ENCODE measurements at places on chromosomes 3 and 15. TPM values are rescaled to one million over a fixed set of nuclear protein-coding genes. Genes with fewer than 3 reads are reported as not detected.
A peak's percentile ranks its signal among the peaks of the same experiment; 100 is the strongest.

- peak; percentile 35 for DNase-seq
These were observed 52.1 kb downstream of the TFG start for GRCh38 chr3:100761211-100761942.

- no peak for DNase-seq
These were observed 656.9 kb downstream of the NTRK3 start for GRCh38 chr15:87599616-87600015.

The FSD2 gene
- not detected for total RNA-seq

The MCF2L2 gene
- 1.0 TPM for total RNA-seq

The ZNF774 gene
- 0.84 TPM for total RNA-seq

GRCh38 chr3:104279617-104280016 is 1087.1 kb upstream of the ALCAM start:
- DNase-seq: no peak

- DNase-seq: no peak
These were observed 719.3 kb upstream of the SGO1 start for GRCh38 chr3:20905210-20905805.

DNA sequence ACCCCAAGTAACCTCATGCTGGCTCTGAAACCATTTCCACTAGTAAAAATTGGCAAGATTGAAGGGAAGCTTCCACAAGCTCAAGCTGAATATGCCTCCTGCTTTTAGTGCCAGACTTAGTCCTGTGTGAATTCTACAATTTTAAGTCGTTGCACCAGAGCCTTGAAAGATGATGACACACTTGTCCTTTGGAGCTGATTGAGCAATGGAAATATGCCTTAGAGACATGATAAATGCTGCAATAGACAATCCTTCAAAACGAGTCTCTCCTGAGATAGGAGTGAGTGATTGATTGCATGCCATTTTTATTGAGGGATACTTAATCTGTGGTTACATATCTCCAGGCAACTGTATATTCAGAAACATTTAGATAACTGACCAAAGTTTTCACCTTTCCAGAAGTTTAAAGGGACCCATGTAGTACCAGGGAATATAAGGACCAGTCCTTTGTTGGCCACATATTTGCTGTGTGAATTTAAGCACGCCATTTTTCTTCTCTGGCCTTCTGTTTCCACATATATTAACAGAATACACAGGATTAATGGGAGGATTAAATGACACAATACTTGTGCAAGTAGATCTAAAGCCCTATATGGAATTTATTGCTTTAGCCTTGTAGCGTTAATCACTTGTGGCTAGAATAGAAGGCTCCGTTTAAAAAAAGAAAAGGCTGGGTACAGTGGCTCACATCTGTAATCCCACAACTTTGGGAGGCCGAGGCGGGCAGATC is 65.1 kb downstream of the PPARG start:
- DNase-seq: no peak

- DNase-seq: no peak
These were observed 399 bp upstream of the SUCLG2 start for GRCh38 chr3:67654844-67655177.

- DNase-seq: no peak
These were observed 144.6 kb downstream of the SHOX2 start for GRCh38 chr3:157961665-157962064.

DNA sequence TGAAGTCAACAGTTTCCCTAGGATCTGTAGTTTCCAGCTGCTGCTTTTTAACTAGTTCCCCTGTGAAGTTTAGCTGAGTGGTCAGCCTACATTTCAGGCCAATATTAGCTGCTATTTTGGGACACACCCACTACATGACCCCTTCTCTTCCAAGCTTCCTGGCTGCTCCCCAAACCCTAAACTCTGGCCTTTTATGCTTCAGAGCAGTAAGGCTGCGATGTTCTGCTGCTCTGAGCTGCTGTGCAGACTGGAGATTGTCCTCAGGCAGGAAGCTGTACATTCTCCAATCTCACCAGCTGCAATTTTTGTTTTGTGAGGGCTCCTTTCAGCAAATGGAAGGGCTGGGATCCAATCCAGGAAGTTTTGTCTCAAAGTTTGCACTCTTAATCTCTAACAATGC is 48.0 kb upstream of the WDR72 start:
- no peak for DNase-seq

GRCh38 chr3:100993309-100993708 is at the start of gene ABI3BP:
ABI3BP (minus strand) TSS chr3:100993421; CDS start chr3:100993384, 37 bp downstream.
- peak; percentile 24 for DNase-seq

DNA sequence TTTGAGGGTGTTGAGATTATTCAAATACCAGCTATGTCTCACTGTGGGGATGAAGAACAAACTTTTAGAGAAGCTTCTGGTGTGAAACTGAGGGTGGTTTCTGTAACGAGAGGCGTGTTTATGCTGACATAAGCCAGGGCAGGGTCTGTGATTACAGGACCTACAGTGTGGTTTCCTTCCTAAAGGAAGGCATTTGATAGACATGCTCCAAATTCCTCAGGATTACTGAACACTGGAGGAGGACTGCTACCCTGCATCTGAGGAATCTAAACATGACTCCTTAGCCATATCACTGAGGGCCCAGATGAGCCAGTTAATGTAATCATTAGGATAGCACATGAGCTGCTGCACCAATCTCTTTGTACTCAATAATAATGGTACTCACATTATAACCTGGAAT is 328.4 kb upstream of the UMPS start:
- no peak for DNase-seq

- DNase-seq: no peak
These were observed 225.6 kb downstream of the TIGIT start for GRCh38 chr3:114519415-114519814.

DNA sequence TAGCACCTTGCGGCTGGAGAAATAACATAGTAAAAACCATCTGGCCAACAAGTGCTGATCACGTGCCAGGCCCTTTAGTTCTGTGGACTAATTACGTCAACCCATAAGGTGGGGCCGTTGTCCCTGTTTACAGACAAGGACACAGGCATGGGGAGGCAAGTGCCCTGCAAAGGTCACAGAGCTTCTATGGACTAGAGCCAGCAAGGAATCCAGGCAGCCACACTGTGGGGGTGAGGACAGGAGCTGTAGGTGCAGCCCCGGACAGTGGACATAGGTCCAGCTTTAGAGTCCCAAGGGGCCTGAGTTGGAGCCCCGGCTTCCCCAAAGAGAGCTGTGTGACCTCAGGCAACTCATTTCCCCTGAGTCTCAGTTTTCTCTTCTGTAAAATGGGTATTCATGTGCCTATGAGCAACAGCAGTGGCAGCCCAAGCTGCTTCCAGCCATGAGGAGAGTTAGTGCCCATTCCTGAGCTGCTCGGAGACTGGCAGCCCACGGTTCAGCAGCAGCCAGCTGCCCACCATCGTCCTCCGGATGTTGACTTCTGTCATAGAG is 13.9 kb downstream of the CHST13 start:
- DNase-seq: no peak

The HHLA2 gene
- 0.26 TPM for total RNA-seq

Measured in activated naive CD4-positive, alpha-beta T cell treated with anti-CD3 and anti-CD28 coated beads for 36 hours (primary cell).